Activated T-cell treated with anti-CD3 and anti-CD28 coated beads, Interleukin-2, amount 50 U/mL, for 48 hours (primary cell): ENCODE measurements at places on chromosomes 6 and 20.

DNA sequence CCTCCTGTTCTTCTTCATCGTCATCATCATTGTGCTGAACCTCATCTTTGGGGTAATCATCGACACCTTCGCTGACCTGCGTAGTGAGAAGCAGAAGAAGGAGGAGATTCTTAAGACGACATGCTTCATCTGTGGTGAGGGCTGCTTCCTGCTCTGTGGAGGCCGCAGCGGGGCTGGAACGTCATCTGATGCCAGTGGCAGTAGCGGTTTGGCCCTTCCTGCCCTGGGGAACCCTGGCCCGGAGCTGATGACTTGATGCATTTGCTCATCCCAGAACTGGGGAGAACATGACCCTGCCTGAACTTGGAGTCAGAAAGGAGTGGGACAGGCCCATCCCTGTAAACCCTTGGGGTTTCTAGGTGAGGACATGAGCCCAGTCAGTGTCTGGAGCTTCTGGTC, 18.7 kb downstream of the UQCC2 start:
- peak; percentile 80 for DNase-seq

- DNase-seq, result no peak
Observed at GRCh38 chr6:117169064-117169665, 96.2 kb upstream of the VGLL2 start.

- DNase-seq, result no peak
Observed at GRCh38 chr20:44120676-44121425, 66.1 kb downstream of the JPH2 start.

DNA sequence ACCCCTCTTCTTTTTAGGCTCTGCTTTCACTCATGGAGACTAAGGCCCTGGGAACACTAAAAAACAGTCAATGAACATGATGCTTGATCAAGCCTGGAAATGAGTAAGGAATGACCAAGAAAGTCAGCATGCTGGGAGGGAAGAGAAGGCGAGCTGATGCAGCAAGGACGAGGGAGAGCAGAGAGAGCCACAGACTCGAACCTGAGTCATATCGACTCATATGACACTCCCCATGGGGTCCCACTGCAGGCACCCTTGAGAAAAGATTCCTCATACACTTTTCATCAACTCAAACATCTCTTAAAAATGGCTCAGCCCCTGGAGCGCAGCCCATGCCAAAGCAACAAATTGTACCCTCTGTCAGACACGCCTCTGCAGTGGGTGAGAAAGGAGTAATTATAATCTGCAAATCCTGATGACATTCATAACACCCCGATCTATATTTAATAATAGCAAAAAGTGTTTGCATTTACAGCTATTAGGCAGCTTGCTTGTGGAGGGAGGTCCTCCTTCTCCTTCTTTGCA, 127.2 kb downstream of the F13A1 start:
- no peak for DNase-seq

DNA sequence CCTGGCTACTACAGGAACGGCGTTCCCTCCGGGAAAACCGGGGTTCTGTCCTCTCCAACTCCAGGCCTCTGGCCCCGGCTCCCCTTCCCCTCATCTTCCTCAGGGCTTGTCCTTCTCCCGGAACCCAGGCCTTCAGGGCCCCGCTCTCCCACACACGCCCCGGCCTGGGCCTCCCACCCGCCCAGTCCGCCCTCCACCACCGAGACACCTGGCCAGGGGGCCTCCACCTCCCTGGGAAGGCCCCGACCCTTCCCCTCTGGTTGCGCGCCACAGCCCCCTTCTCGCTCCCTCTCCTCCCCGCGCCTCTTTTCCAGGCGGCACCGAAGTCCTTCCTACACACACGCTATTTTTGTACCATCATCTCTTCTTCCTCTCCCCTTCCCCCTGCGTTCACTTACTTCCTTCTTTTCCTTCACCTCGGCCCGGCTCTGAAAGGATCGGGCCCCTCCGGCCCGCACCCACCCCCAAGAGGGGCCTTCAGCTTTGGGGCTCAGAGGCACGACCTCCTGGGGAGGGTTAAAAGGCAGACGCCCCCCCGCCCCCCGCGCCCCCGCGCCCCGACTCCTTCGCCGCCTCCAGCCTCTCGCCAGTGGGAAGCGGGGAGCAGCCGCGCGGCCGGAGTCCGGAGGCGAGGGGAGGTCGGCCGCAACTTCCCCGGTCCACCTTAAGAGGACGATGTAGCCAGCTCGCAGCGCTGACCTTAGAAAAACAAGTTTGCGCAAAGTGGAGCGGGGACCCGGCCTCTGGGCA, 1.3 kb upstream of the SIRPA start:
- no peak for DNase-seq

DNA sequence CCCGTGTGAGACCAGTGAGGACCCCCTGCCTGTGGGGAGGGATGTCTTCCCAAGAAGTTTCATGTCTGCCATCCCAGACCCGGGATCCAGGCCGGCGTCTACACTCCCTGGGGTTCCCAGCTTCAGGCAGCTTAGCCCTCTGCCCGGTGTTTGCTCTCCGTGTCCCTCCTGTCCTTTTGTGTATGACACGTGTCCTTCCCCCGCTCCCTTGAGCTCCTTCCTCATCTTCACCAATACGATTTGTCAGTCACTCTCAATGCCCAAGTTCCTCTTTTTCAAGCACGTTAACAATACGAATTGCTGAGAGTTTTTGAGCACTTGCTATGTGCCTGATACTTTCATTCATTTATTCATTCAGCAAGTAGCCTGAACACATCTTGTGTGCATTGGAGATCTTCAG, 115.6 kb upstream of the PTPN1 start:
- no peak for DNase-seq

DNA sequence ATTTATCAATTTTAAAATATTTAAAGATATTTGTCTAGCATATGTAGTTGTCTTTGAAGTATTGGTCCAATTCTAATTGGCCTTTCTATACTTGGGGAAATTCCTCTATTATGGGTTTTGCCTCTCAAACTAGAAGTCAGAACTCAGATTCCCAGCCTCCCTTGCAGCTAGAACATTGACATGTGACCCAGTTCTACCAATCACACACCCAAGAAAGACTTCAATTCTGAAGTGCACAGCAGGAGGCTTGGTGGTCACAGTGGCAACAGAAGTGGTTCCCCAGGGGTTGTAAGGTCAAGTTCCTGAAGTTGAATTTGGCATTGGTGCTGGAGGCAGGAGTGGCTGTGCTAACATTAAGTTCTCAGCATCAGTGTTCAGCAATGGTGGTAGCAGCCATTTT, 14.8 kb upstream of the FKBP5 start:
- peak; percentile 12 for DNase-seq

DNA sequence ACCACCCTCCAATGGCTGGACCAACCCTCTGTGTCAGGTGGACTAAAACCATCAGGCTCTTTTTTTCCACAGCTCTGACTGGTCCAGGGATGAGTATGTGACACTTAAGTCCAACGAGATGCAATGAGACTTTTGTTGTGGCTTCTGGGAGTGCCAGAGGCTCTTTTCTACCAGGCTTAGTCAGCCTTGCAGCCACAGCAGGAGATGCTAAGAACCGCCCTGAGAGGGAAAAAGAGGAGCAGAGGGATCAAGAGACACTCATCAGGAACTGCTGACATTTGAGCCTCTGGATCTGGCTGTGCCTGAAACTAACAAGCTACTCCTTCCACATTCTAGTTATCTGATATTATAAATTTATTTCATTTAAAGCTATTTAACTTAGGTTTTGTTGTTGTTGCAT, 270.9 kb upstream of the SULF2 start:
- DNase-seq, result no peak

DNA sequence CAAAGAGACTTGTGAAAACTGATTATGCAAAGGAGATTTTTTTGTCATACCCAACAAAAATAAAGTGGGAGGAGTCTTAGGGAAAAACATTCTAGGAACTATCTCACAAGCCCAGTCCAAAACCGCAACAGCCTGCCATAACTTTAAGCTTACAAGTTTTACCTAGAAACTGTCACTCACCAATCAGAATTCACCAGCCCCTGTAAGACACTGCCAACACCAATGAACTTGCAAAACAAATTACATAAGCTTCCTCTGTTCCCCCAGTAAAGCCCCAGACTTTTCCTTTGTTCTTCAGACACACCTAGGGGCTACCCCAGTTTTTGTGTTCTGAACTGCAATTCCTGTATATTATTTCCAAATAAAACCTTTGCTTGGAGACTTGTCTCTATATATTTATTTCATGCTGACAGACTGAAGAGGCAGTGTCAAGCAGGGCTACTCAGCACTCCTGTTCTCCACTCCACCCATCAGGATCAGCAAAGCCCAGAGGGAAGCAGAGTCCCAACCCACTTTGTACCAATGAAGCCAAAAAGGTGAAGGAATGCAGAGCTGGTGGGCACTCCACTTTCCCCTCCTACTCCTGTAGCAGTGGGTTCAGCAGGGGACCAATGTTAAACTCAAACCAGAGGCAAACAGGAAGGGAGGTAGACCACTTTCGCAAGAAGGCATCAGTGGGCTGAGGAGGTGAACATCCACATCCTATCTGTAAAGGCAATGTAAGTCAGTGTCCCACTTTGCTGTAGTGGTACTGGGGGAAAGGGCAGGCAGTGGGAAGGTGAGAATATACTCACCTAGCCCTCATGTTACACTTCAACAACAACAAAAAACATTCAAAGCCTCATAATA, 142.5 kb upstream of the RUNX2 start:
- no peak for DNase-seq

DNA sequence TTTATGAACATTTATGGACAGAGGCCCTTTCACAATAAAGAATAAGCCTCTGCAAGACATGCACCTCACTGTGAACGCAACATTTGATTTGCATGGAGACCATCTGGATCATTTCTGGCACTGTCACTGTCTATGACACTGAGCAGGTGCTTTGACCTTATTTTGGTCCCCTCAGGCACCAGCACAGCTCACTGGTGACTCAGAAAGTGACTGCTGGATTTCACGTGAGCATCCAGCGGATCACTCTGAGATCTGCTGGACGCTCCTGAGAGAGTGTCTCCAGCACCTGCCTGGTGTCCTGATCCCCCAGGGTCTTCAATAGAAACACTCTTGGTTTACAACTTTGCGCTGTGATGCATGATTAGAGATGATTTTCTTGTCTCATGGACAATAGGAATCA, 375.7 kb downstream of the TENT5A start:
- DNase-seq, result no peak

DNA sequence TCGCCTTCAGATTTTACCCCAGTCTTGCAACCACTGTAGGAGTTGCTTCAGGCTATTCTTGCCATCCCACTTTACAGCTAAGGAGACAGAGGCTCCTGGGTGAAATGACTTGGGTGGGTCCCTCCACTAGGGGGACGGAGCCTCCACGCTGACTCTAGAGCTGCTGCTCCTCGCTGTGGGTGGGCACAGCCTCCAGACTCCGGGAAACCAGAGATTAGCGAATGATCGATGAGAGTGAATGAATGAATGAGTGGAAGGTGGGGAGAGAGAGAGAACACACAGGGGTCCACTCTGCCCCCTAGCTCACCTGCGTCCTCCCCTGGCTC, 10.4 kb downstream of the ZBP1 start:
- no peak for DNase-seq

- DNase-seq, result no peak
Observed at GRCh38 chr6:66245231-66245630, 538.2 kb upstream of the EYS start.

DNA sequence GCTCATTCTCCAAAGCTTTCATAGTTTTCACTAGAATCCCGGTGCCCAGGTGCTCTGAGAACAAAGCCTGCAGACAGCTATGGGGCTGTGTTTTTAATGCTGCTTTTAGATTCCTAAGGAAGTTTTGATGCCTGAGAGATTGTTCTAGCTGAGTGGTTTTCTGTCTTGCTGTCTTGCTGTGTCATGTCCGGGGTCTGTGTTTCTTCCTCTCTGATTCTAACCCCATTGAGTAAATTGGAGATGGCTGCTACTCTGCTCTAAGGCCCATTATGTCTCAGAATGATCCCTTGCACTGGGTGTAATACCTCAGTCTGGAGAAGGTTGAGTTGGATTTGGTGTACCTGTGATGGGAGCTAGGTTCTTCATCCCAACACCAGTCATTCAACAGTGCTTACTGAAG, 63.4 kb downstream of the ARID1B start:
- no peak for DNase-seq

GRCh38 chr20:62726716-62727583, 18.3 kb downstream of the NTSR1 start:
- no peak for DNase-seq

DNA sequence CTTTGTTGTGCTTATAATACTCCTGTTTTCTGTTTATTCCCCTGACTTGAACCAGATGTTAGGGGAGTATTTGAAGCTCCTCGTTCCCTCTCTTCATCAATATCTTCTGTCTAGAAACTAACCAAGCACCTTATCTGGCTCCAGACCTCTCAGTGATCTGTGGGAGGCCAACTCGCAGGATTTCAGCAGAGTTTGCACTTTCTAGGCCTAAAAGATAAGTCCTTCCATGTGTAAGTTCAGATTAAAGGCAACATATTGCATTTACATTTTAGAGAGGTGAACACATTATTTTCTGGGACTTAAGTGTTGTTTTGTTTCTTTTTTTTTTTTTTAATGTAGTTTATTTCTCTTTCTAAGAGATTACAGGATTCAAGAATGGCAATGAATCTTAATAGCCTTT, 139.4 kb upstream of the AKAP12 start:
- DNase-seq, result no peak

GRCh38 chr6:17397764-17398194, 4.4 kb downstream of the CAP2 start:
- DNase-seq, result no peak

DNA sequence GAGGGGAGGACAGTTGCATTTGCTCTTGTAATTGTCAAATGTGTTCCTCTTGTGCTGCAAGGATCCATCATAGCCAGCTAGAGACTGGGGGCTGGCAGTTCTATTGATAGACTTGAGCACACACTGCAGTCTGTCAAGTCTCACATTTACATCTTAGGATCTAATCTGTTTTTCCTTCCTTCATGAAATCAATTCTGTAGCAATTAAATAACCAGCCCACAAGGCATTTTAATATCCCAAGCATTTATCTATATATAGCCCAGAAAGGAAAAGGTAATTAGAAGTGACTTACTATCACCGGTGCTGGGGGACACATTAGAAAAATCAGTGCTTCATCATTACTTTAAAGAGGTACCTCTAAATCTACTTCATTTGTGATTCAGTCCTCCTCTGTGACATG, 143.0 kb upstream of the STXBP5 start:
- no peak for DNase-seq

DNA sequence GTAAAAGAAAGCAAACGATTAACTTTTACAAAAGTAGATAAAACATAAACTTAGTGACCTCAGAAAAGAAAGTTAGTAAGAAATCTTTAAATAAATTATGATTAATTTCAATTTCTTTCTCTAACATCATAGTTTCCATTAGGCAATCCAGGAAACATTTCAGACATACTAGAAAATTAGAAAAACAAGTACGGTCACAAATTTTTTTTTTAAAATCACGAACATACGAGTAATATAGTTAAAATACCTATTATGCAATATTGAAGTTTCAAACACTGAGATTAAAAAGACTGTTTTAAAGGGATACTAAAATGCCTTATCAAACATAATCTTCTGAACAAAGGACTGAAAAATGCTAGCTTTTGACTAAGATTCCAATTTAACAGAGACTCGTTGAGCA, 26.2 kb downstream of the NOL7 start:
- no peak for DNase-seq
